ENCODE measurements at places on chromosomes 16 and 17.

GRCh38 chr17:41518031-41518430 is 659 bp downstream of the KRT15 start:
- no peak overlapping the region for H3K27ac ChIP-seq
- H3K4me1 ChIP-seq, result no peaks in the 10 kb centered on the region
- H3K36me3 ChIP-seq, result 0 out of 2 replicates have a peak, but pooled peaks cover 2% of the 10 kb centered on the region
- no peaks in the 10 kb centered on the region for H3K27me3 ChIP-seq
- no peak for DNase-seq
- H3K4me3 ChIP-seq, result no peak overlapping the region

GRCh38 chr16:28196387-28196987 is 15.3 kb downstream of the XPO6 start:
- DNase-seq, result no peak
- no peak overlapping the region for H3K27ac ChIP-seq
- no peak overlapping the region for H3K4me3 ChIP-seq
- H3K4me1 ChIP-seq, result no peaks in the 10 kb centered on the region
- H3K27me3 ChIP-seq, result no peaks in the 10 kb centered on the region
- H3K36me3 ChIP-seq, result no peaks in the 10 kb centered on the region

- H3K36me3 ChIP-seq, result no peaks in the 10 kb centered on the region
- 0 out of 2 replicates have a peak overlapping the region, but pooled peaks have one; percentile 4 for H3K27ac ChIP-seq
- DNase-seq, result no peak
- no peak overlapping the region for H3K4me3 ChIP-seq
- peaks cover 33% of the 10 kb centered on the region for H3K4me1 ChIP-seq
- H3K27me3 ChIP-seq, result no peaks in the 10 kb centered on the region
Observed at GRCh38 chr17:50267074-50267841, 7.0 kb upstream of the TMEM92 start.

- DNase-seq, result no peak
- peaks cover 5% of the 10 kb centered on the region for H3K4me1 ChIP-seq
- no peaks in the 10 kb centered on the region for H3K27me3 ChIP-seq
- no peaks in the 10 kb centered on the region for H3K36me3 ChIP-seq
- peak overlapping the region; percentile 72 for H3K27ac ChIP-seq
Observed at GRCh38 chr17:66548659-66549310, 246.4 kb downstream of the PRKCA start.

DNA sequence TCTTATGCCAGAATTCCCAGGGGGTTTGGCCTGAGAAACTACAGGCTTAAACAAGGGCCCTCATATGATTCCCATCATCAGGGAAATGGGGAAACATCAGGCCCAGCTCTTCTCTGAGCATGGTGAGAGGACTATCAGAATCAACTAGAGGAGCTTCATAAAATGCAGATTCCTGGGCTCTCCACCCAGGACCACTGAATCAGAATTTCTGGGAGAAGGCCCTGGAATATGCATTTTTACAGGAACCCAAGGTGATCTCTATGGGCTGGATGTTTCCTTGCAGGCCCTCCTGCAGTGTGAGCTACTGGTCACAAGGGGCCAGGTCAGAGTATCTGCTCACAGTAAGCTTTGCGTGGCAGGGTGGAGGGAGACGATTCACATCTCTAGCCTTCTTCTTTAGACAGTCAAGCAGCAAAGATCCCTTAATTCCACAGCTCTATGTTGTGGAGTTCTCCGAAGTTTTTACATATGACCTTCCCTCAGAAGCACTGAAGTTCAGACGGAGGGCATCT is 38.8 kb upstream of the HOXB13 start:
- no peak overlapping the region for H3K4me3 ChIP-seq
- no peaks in the 10 kb centered on the region for H3K36me3 ChIP-seq
- no peak overlapping the region for H3K27ac ChIP-seq
- no peaks in the 10 kb centered on the region for H3K4me1 ChIP-seq
- no peak for DNase-seq
- H3K27me3 ChIP-seq, result peaks cover 4% of the 10 kb centered on the region

DNA sequence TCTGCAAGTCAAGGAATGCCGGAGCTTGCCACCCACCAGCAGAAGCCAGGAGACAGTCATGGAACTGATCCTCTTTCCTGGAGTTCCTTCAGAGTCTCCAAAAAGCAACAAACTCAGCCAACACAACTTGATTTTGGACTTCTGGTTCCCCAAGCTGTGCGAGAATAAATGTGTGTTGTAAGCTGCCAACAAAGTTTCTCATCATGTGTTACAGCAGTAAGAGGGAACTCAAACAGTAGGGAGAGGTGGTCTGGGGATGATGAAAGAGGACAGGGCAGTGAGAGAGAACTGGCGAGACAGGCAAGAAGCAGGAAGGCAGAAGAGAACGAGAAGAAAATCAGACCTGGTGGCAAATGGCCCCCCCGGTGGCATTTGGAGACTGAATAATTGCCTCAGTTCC is 204.9 kb downstream of the MAF start:
- no peaks in the 10 kb centered on the region for H3K36me3 ChIP-seq
- H3K4me3 ChIP-seq, result no peak overlapping the region
- no peaks in the 10 kb centered on the region for H3K27me3 ChIP-seq
- no peak for DNase-seq
- no peak overlapping the region for H3K27ac ChIP-seq
- no peaks in the 10 kb centered on the region for H3K4me1 ChIP-seq

GRCh38 chr17:73211745-73212144 is 18.9 kb downstream of the COG1 start:
- no peak overlapping the region for H3K27ac ChIP-seq
- H3K36me3 ChIP-seq, result peaks cover 41% of the 10 kb centered on the region
- no peak for DNase-seq
- no peaks in the 10 kb centered on the region for H3K4me1 ChIP-seq
- no peaks in the 10 kb centered on the region for H3K27me3 ChIP-seq

DNA sequence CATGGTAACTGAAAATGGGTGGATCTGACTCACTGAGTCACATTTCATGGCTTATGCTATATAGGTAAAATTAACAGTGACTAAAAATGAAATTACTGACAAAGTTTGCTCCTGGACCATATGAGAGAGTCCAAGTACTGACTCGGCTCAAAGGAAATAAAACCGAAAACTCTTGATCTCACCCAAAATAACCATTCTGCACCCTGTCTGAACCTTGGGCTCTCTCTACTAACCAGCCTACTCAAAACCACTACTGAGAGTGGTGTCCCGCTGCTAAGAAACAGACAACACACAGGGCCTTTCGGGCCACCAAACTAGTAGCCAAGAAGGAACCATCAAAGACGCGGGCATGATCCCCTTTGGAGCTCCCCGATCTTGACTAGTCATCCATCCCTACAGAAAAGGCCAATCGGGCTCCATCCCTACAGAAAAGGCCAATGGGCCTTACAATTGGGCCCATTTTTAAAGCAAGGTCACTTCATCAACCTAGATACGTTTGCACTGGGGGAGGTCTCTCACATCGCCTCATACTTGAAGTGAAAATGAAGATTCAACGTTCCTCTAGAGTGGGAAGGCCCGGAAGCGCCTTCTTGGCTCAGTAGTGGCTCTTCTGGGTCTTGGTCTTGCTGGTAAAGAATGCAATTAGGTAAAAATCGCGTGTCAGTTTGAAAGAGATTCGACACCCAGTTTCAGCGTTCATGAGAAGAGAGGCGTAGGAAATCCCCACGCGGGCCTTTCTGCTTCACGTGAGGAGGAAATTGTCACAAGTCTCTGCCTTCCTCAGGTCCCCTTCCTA is 720 bp upstream of the ZPBP2 start:
- no peak for DNase-seq
- peaks cover 23% of the 10 kb centered on the region for H3K27me3 ChIP-seq
- no peak overlapping the region for H3K4me3 ChIP-seq
- H3K36me3 ChIP-seq, result no peaks in the 10 kb centered on the region
- no peak overlapping the region for H3K27ac ChIP-seq
- H3K4me1 ChIP-seq, result peaks cover 3% of the 10 kb centered on the region

DNA sequence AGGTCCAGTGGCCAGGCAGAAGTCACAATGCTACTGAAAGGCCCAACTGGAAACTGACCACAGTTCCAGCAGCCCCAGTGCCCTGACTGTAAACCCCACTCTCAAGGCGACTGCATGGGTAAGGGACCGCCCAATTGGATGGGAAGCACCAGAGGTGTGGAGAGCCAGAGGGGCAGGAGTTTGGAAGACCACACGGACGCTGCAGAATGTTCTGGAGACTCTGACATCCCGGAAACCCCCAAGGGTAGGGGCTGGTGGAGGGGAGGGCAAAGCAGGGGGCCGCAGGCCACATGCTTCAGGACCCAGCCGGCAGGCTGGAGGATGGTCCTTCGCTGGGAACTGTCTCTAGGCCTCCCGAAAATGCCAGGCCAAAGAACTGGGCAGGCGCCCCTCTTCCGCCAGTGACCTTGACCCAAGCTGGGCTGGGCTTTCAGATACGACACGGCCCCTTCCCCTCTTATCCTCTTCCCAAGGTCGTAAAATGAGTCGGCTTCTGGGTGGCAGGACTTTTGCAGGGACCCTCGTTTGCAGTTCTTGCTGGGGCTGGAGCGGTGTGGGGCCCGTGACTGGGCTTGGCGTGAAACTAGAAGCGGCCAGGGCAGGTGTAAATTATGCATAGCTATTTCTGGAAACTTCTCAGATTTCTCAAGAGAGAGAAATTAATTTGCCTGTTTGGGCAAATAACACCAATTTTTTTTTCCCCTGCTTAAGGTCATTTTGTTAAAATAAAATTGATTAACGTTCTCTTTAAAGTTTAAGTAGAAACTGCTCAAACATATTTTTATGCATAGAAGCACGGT is 110.2 kb downstream of the C16orf78 start:
- no peaks in the 10 kb centered on the region for H3K36me3 ChIP-seq
- DNase-seq, result no peak
- no peaks in the 10 kb centered on the region for H3K4me1 ChIP-seq
- no peak overlapping the region for H3K4me3 ChIP-seq

DNA sequence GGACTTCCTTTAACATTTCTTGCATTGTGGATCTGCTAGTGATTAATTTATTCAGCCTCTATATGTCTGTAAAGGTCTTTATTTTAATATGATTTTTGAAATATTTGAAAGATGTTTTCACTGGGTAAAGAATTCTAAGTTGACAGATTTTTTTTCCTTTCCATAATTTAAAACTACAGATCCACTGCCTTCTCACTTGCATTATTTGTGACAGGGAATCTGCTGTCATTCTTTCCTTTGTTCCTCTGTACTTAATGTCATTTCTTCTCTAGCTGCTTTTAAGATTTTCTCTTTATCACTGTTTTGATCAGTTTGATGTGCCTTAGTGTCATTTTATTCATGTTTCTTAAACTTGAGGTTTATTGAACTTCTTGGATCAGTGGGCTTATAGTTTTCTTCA is 159.9 kb downstream of the CYB561 start:
- H3K27ac ChIP-seq, result no peak overlapping the region
- DNase-seq, result no peak
- no peaks in the 10 kb centered on the region for H3K27me3 ChIP-seq
- no peaks in the 10 kb centered on the region for H3K4me1 ChIP-seq
- no peak overlapping the region for H3K4me3 ChIP-seq

DNA sequence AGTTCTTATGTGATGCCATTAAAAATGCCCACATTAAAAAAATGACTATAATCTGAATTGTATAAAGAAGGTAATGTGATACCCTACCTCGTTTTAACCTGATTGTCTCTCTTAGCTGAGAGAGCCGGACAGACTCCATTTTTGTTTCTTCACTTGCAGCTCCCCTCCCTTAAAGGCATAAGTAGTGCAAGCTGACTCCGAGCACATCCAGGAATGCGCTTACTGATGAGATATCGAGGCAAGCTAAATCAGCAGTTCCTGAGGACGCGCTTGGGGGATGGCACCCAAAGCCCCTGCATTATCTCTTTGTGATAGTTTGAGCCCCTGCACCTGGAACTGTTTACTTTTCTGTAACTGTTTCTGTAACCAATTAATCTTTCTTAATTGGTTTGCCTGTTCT is 6.3 kb downstream of the KRT24 start:
- H3K4me3 ChIP-seq, result no peak overlapping the region
- H3K4me1 ChIP-seq, result no peaks in the 10 kb centered on the region
- H3K27me3 ChIP-seq, result no peaks in the 10 kb centered on the region
- no peak overlapping the region for H3K27ac ChIP-seq

DNA sequence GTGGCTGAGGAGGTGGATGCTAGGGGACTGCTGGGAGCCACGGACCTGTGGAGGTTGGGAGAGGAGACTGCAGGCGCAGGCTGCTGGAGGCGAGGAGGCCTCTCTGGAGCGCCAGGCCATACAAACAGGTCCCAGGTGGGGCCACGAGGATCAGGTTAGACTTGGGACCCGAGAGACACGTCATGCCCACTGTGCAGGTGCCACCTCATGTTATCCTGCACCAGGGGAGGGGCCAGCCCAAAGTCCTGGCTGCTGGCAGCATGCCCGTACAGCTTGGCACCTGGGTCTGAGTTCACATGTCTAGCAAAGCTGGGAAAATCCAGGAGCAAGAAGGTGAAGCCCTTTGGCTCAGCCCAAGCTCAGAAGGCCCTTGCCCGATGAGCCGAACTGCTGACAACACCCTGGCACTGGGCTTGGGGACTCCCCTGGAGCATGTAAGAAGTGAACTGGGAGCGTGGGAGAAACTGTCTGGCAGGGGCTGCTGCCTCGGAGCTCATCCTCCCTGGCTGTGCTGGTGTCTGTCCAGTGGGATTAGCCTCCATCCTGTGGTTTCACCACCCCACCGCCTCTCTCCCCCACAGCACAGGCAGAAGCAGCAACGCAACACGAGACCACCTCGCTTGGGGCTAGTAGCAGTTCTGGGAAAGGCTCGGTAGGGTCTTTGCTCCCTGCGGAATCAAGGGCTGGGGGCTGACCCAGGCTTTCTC is 5.3 kb downstream of the ARHGDIA start:
- no peak for DNase-seq
- no peak overlapping the region for H3K4me3 ChIP-seq
- H3K4me1 ChIP-seq, result peaks cover 28% of the 10 kb centered on the region
- peaks cover 14% of the 10 kb centered on the region for H3K36me3 ChIP-seq

- H3K4me1 ChIP-seq, result no peaks in the 10 kb centered on the region
- no peak for DNase-seq
Observed at GRCh38 chr16:50588276-50588675, 40.1 kb downstream of the NKD1 start.

GRCh38 chr16:10609402-10609774 is 29.0 kb upstream of the EMP2 start:
- DNase-seq, result no peak
- no peaks in the 10 kb centered on the region for H3K27me3 ChIP-seq
- peaks cover 3% of the 10 kb centered on the region for H3K4me1 ChIP-seq
- no peaks in the 10 kb centered on the region for H3K36me3 ChIP-seq

DNA sequence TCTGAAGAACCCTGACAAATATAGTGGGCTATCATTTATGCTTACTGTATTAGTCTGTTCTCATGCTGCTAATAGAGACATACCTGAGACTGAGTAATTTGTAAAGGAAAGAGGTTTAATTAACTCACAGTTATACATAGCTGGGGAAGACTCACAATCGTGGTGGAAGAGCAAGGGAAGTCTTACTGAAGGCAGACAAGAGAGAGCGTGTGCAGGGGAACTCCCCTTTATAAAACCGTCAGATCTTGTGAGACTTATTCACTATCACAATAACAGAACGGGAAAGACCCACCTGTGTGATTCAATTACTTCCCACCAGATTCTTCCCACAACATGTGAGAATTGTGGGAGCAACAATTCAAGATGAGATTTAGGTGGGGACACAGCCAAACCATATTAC is 526.8 kb upstream of the GOT2 start:
- no peak overlapping the region for H3K4me3 ChIP-seq
- no peak for DNase-seq
- no peaks in the 10 kb centered on the region for H3K36me3 ChIP-seq

Data from H1 (cell line).